ENCODE measurements at places on chromosomes 6 and 20. TPM values are rescaled to one million over a fixed set of nuclear protein-coding genes. Genes with fewer than 3 reads are reported as not detected.

The SLC2A4RG gene
- 148 TPM for polyA plus RNA-seq

The PFDN4 gene
- polyA plus RNA-seq = 59.7 TPM

The MRAP2 gene
- 26.8 TPM for polyA plus RNA-seq

The NKAIN2 gene
- polyA plus RNA-seq = 6.4 TPM

The SNAP25 gene
- 3.6 TPM for polyA plus RNA-seq

The ALDH5A1 gene
- polyA plus RNA-seq = 8.3 TPM

The PHACTR3 gene
- polyA plus RNA-seq = 5.5 TPM

The TPBG gene
- 9.4 TPM for polyA plus RNA-seq

The PACSIN1 gene
- 1.1 TPM for polyA plus RNA-seq

The CALHM4 gene
- not detected for polyA plus RNA-seq

The OPN5 gene
- polyA plus RNA-seq = 0.15 TPM

The KIF13A gene
- polyA plus RNA-seq = 34.1 TPM

The ADAM33 gene
- 71.3 TPM for polyA plus RNA-seq

The OPRL1 gene
- polyA plus RNA-seq = 1.1 TPM

The CLPSL1 gene
- not detected for polyA plus RNA-seq

The LRRN4 gene
- polyA plus RNA-seq = 0.19 TPM

The CASP8AP2 gene
- polyA plus RNA-seq = 12.5 TPM

The HLA-G gene
- 3.3 TPM for polyA plus RNA-seq

The VSX1 gene
- not detected for polyA plus RNA-seq

The TGM3 gene
- 0.25 TPM for polyA plus RNA-seq

The ZC3H12D gene
- polyA plus RNA-seq = 0.35 TPM

The DNAJC5 gene
- 32.6 TPM for polyA plus RNA-seq

The RCAN2 gene
- polyA plus RNA-seq = 4.7 TPM

The PTP4A1 gene
- 23.6 TPM for polyA plus RNA-seq

The GABRR1 gene
- 0.38 TPM for polyA plus RNA-seq
